WTC11 (cell line): ENCODE measurements at places on chromosomes 11 and 22. TPM values are rescaled to one million over a fixed set of nuclear protein-coding genes. Genes with fewer than 3 reads are reported as not detected.

HSCB gene
- total RNA-seq: 17.1 to 19.2 TPM (median 17.1 TPM) in 3 replicates

- DNase-seq: no peak
Measured at GRCh38 chr11:92473736-92474135, 249.1 kb downstream of the FAT3 start.

GRCh38 chr22:20783844-20784723 is 10.2 kb downstream of the SERPIND1 start:
- DNase-seq: peak; percentile 45

DNA sequence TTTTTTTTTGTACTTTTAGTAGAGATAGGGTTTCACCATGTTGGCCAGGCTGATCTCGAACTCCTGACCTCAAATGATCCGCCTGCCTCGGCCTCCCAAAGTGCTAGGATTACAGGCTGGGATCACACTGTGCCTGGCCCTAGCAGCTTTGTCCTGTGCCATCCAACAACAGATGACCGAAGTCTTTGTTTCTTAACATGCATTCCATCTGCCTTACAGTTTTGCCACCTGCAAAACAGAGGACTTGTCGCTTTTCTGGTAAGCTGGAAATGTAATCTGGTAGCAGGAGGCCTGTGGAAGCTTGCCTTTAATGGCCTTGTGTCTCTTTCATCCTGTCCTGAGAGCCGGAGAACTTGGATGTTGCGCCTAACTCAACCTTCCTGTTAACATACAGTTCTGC is 58.7 kb upstream of the PPP6R3 start:
- no peak for DNase-seq

GRCh38 chr11:67698247-67698646 is 23.8 kb upstream of the ALDH3B2 start:
- DNase-seq: no peak

DNA sequence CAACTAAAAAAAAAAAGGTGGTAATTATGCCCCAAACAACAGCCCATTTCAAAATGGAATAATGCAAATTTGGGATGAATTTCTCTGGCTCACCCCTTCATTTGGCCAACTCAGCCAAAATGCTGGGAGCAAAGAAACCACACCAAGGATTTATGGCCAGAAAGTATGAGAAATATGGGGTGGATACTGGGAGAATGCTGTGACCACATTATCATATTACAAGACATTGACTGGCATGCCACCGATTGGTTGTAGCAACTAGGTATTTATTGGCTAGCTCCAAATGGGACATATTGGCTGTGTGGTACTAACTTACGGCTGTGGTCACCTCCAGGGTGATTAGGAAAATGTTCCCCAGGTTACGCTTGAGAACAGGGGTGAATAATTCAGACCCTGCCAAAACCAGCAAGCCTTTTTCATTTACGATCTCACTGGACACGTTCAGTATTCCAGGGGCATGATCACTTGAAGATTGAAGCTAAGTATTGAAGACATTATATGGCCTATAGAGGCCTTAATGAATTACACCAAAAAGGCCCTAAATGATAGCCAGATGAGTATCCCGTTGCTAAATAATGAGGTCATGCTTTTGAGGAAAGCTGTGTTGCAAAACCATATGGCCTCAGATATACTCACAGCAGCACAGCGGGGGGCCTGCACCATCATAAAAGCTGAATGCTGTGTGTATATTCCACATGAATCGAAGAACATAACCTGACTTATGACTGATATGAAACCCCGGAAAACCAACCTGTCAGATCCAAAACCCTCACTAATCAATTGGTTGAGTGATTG is 3.8 kb upstream of the FDX1 start:
- DNase-seq: no peak

DNA sequence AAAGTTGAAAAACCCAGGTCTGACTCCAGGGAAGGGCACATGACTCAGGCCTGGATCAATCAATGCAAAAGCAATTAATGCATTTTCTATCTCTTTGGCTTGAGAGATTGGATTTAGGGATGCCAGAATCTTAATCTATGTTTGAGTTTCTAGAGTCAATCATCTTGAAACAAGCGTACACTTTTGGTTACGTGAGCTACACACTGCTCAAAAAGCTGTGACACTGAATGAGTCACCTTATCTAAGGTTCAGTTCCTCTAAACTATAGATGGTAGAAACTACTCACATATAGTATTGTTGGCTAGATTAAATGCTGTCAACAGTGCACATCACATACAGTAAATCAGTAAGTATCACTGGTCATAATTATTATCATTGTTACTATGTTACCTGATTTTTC is 24.2 kb downstream of the MRE11 start:
- DNase-seq: no peak

GRCh38 chr11:70024036-70024772 is 53.9 kb upstream of the ANO1 start:
- DNase-seq: no peak

DNA sequence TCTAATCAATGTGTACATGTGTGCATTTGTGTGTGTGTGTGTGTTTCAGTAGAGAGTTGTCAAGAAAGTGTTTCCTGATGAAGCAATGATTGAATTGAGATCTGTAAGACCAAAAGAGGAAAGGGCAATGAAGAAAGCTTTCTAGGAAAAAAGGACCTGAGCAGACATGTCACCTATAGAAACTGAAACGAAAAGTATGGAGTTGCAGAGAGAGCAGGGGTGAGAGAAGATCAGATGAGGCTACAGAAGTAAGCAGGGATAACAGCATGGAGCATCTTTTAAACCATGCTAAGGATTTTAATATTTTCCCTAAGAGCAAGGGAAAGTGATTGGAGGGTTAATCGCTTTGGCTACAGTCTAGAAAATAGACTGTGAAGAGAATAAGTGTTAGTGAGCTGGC is 1459.4 kb upstream of the TENM4 start:
- DNase-seq: no peak

DNA sequence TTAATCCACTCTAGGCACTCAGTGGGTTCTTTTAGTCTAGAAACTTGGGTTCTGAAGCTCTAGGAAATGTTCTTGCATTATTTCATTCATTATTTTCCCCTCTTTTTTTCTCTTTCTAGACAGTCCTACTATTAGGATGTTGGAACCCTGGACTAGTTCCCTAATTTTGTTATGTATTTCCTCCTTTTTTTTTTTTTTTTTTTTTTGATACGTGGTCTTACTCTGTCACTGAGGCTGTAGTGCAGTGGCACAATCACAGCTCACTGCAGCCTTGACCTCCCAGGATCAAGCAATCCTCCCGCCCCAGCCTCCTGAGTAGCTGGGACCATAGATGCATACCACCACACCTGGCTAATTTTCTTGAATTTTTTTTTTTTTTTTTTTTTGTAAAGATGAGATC is 9.4 kb downstream of the UPB1 start:
- DNase-seq: no peak

GRCh38 chr11:14751975-14752407 is 108.4 kb downstream of the PDE3B start:
- no peak for DNase-seq

DNA sequence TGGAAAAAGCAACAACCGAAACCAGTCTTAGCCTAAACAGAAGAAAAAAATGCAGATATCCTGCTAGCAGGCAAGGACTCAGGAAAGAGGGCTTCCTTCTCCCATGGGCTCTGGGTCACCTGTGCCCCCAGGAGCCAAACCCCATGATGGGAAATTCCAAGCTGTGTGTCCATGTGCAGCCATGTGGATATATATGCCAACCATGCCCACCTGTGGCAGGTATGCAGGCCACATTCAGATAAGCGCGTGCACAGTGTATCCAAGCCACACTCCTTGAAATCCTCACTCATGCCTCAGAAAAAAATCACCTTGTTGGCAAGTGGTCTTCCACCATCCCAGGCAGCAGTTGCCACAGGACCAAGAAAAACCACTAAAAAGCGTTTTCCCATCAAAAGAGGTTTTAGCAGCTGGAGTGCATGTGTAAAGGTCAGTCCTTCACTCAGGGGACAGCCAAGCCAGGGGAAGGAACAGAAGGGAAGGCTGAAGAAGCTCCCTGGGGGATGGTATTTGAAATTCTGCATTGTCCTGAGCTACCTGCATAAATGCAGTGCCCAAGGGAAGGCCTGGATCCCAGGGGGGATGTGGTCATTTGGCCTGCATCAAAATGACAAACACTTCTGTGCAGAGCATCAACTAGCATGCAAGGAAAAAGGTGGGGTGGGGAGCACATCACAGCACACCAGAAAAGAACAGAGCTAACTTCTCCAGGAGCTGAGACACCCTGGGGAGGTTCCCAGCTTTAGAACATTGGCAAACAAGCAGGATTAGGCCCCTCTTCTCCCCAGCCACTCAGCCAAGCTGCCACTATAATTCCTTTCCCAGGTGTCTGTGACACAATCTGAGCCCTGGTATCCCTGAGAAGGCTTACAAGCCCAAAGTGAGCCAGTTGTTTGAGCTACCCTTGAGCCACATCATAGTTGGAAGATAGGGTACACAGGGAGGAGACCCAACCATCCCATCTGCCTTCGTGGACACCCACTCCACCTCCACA is 76.2 kb downstream of the GALNT18 start:
- no peak for DNase-seq

GRCh38 chr11:9855579-9856287 is 191.9 kb downstream of the SWAP70 start:
- DNase-seq: no peak

DNA sequence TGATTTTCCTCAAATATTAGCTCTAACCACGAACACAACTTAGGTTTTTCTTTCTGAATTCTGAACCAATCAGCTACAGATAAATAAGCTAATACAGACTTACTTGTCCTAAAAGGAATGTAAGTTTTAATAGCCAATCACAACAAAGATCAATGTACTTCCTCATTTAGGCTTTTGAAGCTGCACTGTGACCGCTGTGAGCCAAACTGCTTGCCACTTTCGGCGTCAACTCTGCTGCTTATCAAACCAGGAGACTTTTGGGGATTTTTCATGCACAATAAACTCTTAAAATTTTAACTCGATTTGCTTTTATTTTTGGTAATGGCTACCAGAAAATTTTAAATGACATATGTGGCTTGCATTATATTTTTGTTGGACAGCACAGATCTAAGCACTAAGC is 92.5 kb downstream of the TMPRSS5 start:
- DNase-seq: no peak
